ENCODE measurements at places on chromosomes 1 and 21.
A peak's percentile ranks its signal among the peaks of the same experiment; 100 is the strongest.

DNA sequence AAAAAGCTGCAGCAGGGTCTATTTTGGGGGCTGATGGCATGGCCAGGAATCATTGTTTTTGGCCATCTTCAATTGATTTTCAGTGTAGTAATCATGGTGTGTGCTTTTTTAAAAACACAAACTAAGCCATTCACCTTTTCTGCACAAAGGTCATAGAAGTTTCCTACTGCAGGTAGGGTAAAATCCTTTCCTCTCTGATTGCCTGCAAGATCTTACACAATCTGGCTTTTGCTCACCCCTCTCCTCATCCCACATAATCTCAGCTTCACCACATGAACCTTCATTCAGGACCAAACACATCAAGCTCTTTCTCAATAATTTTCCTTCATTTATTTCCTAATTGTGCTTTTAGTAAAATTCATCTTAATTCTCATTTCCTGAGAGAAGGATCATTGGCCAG is 38.3 kb upstream of the GBP5 start:
- no peak for ATAC-seq

DNA sequence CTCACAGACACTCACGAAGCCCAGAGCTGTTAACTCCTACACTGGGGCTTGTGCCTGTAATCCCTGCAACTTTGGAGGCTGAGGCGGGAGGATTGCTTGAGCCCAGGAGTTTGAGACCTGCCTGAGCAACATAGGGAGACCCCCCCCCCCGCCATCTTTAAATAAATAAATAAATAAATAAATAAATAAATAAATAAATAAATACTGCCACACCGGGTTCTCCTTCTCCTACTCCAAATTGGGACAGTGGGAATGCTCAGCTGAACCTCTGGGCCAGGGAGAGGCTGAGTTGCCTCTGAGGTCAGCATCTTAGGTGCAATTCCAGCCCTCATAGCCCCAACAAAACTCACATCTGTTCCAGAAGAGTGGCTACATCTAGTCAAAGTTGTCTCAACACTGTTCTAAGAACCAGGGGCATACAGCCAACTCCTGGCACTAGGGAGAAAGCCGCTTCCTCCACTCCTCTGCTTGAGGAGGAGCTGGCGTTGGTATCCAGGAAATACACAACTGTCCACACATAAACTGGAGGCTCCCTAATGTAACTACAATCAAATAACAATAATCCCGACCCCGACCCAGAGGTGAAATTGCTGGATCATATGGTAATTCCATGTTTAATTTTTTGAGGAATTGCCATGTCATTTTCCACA is 27.0 kb downstream of the C1orf216 start:
- no peak for ATAC-seq

- no peak for ATAC-seq
These were observed 19.6 kb upstream of the TACSTD2 start for GRCh38 chr1:58596631-58597052.

DNA sequence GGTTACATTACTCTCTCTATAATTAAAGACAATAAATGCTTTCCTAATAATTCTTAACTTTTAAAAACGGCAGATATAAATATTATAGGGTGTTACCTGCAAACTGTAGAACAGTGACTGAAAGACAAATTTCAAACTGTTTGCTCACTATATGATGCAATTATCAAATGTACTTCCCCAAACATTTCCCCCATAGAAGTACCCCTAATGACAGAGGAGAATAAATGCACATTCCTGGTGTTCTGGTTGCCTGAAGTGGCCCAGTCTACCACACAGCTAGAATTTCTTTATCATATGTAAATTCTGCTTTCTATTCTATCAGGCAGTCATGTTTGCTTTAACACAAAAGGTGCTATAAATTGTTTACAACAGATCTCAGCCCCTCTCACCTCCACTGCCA is 70.4 kb downstream of the VAV3 start:
- no peak for ATAC-seq

GRCh38 chr1:88973520-88974137 is 18.8 kb downstream of the KYAT3 start:
- no peak for ATAC-seq

GRCh38 chr1:153946622-153947241 is at the start of gene DENND4B:
Gene DENND4B (minus strand): TSS chr1:153946718. CDS start chr1:153944374, 2,344 bp downstream.
- peak; percentile 79 for ATAC-seq

- ATAC-seq = no peak
These were observed 20.1 kb downstream of the UCK2 start for GRCh38 chr1:165847486-165847885.

GRCh38 chr1:165116732-165117131 is 239.8 kb downstream of the LMX1A start:
- no peak for ATAC-seq

- no peak for ATAC-seq
These were observed 65.7 kb downstream of the SDC3 start for GRCh38 chr1:30842697-30843354.

DNA sequence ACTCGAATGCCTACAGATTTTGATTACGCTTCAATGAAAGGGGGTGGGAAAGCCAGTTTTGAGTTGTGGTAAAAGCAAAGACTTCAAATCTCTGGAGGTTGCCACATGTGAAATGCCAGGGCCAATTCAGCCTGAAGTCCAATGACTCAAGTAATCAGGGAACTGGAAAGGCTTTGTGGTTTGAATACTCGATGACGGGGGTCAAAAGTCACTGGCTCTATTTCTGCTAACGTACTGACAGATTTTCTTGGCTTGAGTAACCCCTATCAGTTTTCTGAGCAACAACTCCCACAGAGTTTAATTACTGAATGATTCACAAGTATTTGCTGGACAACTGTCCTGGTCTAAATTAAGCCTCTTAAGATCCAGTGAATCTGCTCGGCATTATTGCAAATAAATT is 152.2 kb downstream of the SIPA1L2 start:
- ATAC-seq = no peak

DNA sequence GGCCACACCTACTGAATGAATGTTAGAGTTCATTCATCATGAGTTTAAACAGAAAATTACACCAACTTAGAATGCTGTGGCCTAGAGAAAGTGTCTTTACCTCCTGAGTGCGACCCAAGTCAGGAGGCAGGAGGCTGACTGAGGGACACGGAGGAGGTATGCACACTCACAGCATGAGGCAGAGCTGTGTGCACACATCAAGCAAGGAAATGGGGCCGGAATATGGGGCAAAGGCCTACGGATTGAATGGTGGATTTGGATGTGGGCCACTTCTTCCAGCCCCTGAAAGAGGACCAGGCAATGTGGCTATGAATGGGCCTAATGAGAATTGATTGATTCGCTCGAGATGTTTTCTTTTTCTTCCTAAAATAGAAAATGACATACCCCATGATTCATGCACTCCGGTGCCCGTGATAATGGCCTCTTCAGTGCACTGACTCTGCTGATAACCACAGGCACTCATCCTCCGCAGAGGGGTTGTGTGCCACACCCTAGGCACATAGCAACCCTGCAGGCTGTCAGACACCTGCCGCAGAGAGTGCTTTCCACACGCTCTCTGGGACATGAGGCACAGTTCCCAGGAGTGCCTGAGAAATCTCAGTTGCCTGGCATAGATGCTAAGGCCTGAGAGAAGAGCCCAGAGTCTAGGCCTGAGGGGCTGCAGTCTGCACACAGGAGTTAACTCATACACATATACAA is 155.5 kb downstream of the GLUL start:
- ATAC-seq = no peak

DNA sequence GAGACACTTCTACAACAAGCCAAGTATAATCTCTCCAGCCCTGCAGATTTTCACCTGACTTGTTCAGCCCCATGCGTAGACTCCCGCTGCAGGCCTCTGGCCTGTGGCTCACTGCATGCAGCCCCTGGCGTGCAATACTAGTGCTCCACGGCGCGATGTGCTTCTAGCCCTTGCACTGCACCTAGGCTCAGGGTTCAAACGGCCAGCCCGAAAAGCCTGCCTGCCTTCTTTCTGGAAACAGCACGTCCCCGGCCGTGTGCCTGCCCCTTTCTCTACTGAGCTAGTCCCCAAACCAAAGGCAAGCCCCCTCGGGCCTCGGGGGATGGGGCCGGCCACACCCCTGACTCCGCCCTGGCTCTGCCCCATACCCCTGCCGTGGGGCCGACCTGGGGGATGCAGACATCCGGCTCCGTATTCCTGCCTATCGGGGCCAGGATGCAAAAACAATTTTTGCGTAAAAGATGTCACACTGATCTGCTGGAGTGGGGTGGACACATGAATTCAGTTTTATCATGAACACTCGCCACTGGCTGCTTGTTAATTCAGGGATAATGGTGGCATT is 26.3 kb upstream of the TRAPPC10 start:
- no peak for ATAC-seq

- peak; percentile 77 for ATAC-seq
These were observed 15.8 kb upstream of the TNFRSF8 start for GRCh38 chr1:12047120-12047876.

Data from stimulated activated memory B cell treated with anti-CD40 and anti-IgM and Interleukin-4, amounts not matched to agents 10 μg/mL and 1 μg/mL and 100 μg/mL, for 72 hours (primary cell).